ENCODE measurements at places on chromosomes 2 and 18.

DNA sequence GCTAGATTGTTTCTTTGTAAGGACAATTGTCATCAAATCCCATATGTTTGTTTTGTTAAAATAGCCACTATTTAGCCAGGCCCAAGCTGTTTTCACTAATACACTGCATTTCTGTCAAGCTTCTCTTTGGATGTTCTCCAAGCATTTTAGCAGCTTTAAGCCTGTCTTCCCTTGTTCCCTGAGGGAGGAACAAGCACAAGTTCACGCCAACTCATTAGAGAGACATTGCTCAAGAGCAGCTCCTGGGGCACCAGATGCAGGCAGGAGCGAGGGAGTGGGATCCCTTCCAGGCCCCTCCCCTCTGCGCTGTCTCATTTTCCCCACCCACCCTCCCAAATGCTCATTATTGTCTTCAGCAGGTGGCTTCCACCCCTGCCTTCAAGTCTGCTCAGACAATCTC is 32.6 kb upstream of the PPP3R1 start:
- no peak for DNase-seq

DNA sequence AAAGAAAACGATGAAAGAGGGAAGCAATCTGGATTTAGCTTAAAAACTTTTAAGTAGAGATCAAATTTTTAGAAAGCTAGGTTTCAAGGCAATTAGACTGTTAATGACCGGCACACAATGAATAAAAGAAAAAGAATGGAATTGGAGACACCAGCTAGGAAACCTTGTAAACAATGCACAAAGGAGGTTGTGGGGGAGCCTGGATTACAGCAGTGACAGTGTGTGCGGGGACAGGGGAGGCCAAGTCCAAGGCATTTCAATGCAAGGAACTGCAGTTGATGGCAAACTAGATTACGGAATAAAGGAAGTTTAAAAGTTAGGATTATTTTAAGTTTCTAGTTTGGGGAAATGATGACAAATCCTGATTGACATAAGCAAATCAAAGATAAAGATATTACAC is 74.5 kb downstream of the DTNB start:
- DNase-seq = no peak

DNA sequence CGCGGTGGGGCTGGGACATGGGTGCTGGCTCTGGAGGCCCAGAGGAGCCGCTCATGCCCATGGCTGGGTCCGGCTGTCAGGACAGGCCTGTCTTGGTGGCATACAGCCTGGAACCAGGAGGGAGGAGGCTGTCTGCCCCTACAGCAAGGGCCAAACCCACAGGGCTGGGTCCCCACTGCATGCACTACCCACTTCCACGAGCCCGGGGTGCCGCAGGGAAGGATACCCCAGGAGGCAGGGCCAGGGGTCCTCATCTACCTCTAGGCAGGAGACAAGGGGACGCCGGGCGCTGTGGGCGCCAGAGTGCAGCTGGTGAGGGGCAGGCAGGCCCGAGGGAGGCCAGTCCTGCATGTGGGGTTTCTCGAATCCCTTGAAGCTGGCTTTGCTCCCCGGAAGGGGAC is 95.1 kb upstream of the GPC1 start:
- no peak for DNase-seq

GRCh38 chr2:82239176-82239575 is 1934.6 kb upstream of the LRRTM1 start:
- no peak for DNase-seq
